Caki2 (cell line): ENCODE measurements at places on chromosomes 16 and 17.

DNA sequence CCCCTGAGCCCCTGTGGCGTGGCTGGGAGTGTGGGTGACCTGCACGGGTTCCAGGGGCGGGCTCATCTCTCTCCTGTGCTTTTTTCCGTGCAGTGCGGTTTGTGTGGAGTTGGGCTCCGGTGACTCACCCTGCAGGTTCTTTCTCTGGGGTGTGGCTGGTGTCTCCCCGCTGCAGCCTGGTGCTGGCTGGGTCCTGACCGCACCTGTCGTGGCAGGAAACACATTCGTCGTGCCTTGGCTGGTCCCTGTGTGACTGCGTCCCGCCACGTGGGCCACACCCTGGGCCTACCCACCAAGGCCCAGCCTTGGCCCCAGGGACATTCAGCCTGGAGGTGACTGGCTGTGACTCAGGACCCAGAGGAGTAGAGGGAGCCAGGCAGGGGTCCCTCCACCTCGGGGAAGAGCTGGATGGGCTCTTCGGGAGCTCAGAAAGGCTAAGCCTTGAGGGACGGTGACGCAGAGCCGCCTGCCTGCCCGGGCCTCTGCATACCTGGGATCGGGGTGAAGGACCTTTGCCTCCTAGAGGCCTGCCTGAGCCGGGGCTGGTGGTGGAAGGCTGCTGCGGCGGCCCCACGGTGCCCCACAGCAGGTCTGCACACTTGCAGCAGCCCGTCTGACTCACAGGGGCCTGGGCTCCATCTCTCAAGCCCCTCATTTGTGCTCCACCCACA, 7.8 kb downstream of the TRAF7 start:
- peak; percentile 50 for DNase-seq

GRCh38 chr17:67420994-67421393, 43.9 kb downstream of the PITPNC1 start:
- DNase-seq: peak; percentile 72

DNA sequence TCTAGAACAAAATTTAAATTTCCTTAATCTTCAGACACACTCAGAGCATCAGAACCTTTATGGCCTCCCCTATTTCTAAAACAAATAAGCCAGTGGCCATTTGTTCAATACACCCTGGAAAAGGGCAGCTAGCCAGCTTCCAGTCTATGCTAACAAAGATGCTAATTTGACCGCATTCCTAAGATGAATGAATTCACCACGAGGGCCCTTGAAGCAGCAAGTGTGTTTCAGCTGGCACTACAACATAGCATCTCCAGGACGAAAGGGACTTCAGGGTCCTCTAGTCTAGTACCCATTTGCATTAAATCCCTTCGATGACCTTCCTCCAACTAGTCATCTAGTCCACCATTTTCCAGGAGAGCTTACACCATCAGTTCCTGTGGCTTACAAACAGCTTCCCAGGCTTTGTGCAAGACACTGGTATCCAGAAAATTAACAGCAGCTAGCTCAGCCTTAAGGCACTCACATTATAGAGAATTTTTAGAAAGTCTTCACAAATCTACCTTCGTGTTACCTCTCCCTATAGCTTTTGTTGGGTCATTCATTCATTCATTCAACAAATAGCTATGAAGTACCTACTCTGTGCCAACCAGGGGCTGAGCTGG, 10.9 kb downstream of the KRT37 start:
- DNase-seq: no peak

DNA sequence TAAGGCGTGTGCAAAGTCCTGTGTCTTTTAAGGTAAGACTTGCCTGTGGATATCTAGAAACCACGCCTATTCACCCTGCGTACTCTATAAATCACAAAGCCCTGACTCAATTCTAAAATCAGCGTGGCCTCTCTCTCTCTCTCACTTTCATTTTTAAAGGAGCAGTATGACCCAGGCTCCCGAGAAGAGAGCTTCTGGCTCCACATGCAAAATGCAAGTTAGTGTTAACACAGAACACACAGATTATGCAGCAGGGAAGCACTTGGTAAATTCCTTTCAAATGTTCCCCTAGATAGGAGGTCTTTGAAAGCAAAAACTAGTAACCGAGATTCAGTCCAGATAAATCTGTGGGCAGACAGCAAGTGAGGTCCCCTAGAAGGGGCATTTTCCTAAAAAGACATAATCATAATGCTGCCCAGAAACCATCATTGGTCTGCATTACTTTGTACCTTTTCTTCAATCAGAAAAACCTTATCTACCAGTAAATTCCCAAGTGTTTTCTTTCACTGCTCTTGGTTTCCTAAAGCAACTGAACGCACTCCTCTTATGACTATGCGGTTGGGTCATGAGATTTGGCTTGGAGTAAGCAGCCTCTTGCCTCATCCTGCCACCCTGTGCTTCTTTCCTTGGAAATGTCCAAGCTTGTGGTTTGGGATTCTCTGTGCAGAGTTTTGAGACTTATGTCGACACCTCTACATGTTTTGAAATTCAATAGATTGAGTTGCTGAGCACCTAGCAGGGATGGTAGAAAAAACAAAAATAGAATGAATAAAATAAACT, 31.7 kb upstream of the KCNJ2 start:
- DNase-seq: peak; percentile 84

- no peak for DNase-seq
Observed at GRCh38 chr16:48895142-48895541, 285.2 kb upstream of the N4BP1 start.

- no peak for DNase-seq
Observed at GRCh38 chr16:25585526-25585925, 106.2 kb upstream of the HS3ST4 start.
